Hematopoietic multipotent progenitor cell treated with erythropoietin and hydrocortisone succinate and interleukin-3 and kit ligand, for 6 days (in vitro differentiated cells): ENCODE measurements at places on chromosomes 7 and 10.

GRCh38 chr7:51040787-51041186, 258.1 kb upstream of the GRB10 start:
- DNase-seq: no peak

DNA sequence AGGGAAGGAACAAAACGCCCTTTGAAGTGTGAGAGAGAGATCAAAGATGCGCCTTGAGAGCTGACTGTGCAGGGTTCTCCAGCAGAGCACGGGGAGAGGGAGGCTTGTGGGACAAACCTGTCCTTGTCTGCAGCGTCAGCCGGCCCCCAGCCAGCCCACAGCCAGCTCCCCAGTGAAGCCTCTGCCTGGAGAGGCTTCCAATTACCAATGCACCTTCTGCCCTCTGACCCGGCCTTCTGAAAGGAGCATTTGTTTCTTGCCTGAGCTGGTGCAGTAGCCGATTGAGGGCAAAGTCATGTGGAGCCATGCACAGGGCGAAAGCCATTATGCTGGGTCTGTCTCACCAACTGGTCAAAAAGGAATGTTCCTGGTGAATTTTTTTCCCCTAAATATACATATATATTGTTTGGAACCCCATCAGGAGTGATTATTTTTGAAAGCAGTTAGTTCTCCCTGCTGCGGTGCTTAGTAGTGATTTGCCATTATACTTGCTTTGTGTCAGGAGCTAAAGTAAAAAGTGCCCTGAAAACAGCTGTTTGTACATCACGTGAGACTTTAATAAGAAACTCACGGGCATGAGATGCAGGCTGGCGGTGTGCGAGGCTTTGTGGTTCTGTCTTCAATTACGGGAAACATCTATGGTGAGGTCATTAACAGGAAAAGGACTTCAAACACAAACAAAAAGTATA, 268.6 kb downstream of the KLF6 start:
- DNase-seq: no peak

GRCh38 chr7:119748991-119749390, 524.0 kb upstream of the KCND2 start:
- DNase-seq: no peak

DNA sequence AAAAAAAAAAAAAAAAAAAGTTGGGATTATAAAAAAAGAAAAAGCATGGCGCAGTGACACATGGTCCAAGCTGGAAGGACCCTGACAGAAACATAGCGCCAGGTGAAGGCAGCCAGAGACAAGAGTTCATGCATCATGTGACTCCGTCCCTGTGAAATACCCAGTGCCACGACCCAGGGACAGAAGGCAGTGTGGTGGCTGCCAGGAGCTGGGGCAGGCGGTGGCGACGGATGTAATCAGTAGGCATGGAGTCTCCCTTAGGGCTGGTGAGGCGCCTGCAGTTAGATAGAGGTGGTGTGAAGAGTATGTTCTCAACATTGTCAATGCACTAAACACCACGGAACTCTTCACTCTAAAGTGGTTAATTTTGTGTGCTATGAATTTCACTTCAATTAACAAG, 43.9 kb downstream of the STK32C start:
- no peak for DNase-seq

GRCh38 chr10:97000487-97001182, 168.5 kb downstream of the LCOR start:
- DNase-seq: no peak

GRCh38 chr10:75329190-75329745, 72.3 kb downstream of the ZNF503 start:
- no peak for DNase-seq

- no peak for DNase-seq
Observed at GRCh38 chr10:60901561-60902235, 42.3 kb downstream of the RHOBTB1 start.

GRCh38 chr7:40330408-40330807, 195.6 kb downstream of the SUGCT start:
- no peak for DNase-seq

DNA sequence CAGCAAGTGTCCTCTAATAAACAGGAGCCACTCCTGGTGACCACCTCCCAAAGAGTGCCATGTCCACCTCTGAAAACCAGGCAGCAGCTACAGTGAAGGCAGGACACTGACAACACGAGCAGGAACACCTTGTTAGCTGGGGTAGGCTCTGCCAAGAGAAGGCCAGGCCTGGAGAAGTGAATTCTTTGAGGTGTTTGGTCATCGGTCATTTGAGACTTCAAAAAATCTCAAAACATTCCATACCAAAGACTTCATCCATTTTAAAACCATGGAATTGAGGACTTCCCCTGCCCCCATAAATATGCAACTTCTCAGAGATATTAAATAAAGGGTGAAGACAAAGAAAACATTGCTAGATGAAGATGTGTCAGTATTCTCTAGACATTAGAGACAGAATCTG, 28.4 kb upstream of the OPALIN start:
- no peak for DNase-seq

- no peak for DNase-seq
Observed at GRCh38 chr7:151775547-151776443, 101.1 kb downstream of the PRKAG2 start.

- no peak for DNase-seq
Observed at GRCh38 chr7:155457544-155458110, 302 bp upstream of the EN2 start.

DNA sequence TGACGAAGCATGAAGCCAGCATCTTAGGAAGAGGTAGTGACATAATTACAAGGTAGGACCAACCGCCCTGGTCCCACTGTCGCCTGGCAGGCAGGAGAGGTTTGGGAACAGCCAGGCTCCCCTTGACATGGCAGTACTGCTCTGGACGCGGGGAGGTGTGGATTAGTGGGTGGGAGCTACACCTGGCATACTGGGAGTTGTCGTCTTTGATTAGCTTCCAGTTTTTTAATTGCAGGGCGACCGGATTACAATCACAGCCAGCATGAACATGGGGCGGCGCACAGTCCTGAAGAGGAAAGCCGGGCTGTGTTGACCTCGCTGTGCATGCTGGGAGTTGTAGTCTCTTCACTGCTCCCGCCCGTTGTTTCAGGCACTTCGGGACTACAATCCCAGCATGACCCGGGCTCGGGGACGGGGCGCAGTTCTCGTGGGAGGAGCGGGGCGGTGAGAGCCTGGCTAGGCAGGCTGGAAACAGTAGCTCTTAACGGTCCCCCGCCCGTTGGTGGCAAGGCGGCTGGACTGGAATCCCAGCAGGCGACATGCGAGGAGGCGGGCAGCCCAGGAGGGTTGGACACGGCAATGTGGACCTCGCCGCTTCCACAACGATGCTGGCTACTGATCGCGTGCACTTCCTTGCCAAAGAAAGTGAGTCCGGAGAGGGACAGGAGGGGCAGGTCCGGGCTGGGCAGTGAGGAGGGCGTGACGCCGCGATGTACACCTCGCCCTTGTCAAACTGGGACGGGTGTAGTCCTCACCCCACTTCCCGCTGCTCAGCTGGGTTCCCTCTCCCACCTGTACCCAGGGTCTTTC, 98.0 kb upstream of the ZNF722 start:
- peak; percentile 86 for DNase-seq

GRCh38 chr10:30048768-30049517, 10.4 kb downstream of the JCAD start:
- no peak for DNase-seq

DNA sequence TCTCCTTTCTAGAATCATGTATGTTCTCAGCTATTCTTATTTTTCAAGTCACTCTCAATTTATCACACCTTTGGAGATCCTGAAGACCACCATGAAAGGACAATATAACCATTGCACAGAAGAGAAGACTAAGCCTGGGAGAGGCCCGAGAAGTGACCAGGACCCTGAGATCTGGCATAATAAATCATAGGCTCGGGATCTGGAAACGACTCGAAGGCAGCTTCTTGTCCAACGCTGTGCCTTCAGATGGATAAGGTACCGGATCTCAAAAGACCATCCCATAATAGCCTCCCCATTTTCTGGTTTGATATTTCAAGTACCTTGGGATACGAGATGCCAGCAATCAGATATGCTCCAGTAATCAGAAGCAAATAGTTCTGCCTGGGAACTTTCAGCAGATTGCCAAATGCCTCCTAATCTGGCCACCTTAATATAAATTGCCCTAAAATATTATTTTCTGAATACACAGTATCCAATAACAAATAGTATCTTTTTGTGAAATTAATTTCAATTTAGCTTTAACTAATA, 179.2 kb upstream of the ZMIZ1 start:
- DNase-seq: no peak

DNA sequence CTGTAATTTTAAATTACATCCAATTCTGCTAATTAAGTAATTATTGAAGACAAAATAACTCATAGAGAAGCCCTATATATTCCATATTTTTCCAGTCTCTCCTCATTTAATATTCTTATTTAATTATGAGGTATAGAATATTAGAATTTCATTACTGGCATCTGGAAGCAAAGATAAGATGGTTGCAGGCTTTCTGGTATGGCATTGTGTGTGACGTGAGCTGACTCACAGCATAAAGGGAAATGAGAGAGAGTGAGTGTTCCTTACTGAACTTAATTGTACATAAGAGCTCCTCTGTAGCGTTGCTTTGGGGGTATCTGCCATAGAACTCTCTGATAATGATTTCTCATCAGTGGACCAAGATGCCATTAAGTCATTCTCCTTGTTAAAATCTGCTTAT, 127.4 kb upstream of the TEX47 start:
- DNase-seq: no peak

GRCh38 chr10:120422457-120422856, 34.6 kb upstream of the PLPP4 start:
- DNase-seq: no peak
